ENCODE measurements at places on chromosomes 6 and 20.
A peak's percentile ranks its signal among the peaks of the same experiment; 100 is the strongest.

DNA sequence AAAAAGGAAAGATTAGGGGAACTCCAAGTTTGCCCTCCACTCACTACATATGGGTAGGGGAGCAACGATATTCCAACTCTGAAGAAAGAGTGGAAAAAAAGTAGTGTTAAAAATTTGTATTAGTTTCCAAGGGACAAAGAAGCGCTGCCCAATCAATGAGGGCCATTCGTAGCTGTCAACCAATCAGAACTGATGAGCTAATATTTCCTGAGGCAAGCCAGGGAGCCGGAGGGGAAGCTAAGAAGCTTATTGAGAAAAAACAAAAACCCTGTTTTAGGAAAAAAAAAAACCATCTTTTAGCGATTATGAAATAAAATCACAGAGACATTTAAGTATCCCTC is 59.5 kb downstream of the TRIM38 start:
- peak; percentile 81 for DNase-seq

DNA sequence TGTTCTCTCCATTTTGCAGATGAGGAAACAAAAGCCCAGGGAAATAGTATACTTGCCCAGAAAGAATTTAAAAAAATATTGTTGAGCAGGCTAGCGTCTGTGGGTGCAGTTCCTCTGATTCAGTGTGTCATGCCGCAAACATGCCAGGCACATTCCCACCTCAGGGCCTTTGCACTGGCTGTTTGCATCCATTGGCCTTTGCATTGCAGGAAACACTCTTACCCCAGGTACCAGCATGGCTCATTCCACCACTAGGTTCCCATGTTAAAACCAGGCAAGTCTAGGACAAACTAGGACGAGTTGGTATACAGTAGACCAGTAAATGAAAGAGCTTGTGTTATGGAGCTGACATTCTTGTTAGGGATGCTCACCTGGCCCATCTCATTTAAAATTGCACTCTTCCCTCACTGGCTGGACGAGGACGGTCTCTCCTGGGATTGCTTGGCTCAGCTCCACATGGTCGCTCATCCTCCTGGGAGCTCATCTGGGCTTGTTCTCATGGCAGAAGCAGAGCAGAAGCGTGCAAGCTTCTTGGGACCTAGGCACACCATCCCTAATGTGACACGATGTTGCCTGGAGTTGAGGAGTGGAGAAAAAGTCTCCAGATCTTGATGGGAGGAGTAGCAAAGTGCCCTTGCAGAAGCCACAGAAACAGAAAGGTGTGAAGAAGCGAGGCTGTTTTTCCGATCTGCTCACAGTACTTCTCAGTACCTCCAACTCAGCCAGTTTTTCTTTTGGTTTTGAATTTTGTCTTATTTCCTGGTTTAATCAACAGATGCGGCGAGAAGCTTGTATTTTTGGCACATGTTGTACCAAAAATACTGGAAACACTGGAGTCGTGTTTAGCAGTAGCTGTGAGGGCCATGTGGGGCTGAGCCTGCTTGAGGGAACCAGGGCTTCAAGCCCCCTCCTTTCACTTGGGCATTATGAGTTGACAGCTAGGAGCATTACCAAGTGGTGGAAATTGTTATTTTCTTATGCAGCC is 13.9 kb downstream of the ZNF831 start:
- DNase-seq = no peak

DNA sequence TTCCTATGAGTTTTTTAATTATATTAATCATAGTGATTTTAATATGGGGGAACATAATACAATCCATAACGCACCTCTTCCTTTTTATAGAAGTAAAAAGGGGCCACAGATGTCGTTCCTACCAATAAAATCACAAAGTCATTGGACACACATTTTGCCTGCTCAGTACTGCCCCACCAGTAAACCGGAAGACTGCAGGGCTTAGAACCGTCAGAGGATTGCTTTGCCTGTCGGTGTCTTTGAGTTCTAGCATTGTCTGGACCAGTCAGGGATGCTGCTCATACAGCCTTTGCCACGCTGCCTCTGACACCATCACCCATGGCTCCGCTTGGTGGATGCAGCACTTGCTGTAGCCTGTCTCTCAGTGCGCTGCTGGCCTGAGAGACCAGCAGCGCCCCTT is 853.6 kb downstream of the C6orf118 start:
- DNase-seq = no peak

GRCh38 chr6:84228198-84228543 is 728 bp upstream of the CEP162 start:
- no peak for DNase-seq

GRCh38 chr6:43695967-43696291 is 8.3 kb upstream of the MRPS18A start:
- no peak for DNase-seq

DNA sequence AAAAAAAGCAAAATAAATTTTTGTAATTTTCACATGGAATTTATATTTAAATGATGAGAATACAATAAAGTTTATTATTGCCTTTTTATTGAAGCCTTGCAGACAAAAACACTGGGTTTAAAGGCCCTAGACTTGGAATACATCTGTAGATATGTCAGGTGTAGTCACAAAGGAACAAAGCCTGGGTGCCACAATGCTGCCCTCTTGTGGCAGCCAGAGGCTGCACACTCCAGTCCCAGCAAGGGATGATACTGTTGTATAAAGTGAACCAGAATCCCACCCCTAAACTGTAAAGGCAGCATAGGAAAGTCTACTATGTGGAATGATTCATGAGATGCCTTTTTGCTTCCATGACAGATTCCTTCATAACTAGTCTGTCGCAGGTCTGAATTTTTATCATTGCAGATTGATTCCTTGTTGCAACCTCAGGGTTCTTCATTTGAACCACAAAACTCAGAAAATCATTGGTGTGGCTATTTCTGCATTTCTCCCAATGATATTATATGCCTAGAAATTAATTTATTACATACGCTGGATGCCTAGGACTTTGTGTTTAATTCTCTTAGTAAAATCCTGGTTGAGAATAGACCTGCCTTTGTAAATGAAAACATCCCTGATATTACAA is 37.0 kb downstream of the MAK start:
- peak; percentile 82 for DNase-seq

DNA sequence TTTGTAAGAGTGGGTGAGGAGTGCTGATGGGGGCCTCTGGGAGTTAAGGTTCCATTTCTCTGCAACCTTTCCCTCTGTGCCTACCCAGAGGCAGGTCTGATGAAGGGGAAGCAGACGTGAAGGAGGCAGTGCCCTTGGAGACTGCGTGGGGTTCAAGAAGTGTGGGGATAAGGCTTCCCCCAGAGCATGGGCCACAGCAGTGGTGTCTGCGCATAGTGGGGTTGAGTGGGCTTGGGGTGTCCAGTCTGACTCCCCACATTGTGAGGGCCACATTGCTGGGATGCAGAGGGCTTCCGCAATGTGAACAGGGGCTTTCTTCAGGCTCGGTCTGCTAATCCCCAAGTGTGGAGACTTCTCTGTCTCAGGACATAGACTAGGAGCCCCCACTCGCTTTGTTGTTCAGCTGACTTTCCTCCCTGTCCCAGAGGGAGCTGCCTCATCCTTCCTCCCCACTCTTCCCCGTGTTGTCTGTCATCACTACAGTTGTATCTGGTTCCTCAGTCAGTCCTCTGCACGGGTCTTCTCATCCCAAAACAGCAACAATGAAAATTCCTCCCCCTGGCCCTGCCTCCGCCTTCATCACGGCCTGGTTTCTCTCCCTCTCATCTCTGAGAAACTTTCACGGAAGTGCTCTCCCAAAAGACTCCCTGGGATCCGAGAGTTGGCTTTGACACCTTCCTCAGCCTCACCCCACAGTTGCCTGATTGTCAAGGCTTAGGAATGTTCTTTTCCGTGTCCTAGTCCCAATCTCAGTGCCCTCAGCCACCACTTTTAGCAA is 2.8 kb downstream of the EBF4 start:
- no peak for DNase-seq

GRCh38 chr6:11947063-11947462 is 65.0 kb upstream of the HIVEP1 start:
- DNase-seq = no peak

DNA sequence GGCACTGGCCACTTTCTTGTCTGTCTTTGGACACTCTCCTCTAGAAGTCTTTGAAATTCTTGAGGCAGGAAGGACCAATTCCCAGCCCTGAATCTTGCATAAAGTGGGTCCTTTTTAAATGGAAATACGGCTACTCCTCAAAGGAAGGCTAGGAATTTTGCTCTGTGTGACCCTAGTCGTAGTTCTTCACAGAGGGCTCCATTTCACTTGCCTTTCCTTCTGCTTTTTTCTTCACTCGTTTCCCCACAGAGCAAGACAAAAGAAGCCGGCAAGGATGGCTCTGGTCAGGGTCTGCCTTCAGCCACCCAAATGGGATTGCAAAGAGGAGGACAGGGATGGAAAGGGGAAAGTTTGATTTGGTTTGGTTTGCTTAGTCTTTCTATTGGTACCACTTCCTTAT is 25.8 kb downstream of the HLA-E start:
- DNase-seq = no peak

GRCh38 chr6:145815309-145816274 is 997 bp upstream of the FBXO30 start:
- DNase-seq = peak; percentile 49

GRCh38 chr6:73680289-73680918 is 15.6 kb upstream of the CD109 start:
- no peak for DNase-seq

DNA sequence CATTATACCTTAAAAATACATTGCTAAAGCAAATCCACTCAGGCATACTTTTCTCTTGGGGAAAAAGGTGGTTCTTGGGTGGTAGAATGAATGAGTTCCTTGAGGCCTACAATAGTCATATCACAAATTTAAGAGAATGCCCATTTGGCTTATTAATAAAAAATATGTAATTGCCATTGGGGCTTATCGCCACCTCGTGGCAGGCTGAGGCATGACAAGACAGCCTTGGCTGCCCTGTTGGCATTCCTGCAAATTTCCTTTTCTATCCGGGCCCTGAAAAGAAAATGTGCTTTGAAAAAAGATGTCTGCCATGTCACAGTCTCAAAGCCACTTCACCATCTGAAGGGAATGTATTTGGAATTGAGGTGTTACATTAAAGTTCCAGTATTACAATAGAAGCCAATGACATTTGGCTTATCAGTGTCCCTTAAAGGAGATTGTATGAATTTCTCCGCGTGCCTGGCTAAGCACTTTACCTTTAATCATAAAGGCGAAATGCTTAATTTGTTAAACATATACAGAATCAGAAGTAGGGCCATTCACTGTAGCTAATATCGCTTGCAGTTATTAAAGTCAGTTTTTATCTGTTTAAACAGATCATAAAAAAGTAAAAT is 188.3 kb upstream of the ZFP64 start:
- no peak for DNase-seq

DNA sequence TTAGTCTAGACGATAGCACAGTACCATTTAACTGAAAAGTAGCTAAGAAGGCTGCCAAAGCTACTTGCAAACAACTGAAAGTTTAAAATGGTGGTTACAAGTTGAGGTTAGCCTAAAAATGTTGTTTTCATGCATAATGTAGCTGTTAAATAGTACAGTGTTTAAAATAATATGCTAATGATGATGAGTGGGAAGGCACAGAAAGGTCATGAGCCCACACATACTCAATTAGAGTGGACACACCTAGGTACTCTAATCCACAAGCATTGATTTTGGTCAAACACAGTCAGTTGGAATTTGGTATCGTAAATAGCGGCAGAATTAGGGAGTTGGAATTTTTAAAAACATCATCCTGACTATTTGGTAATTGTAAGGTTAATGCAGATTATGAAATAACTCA is 7.0 kb downstream of the TXLNB start:
- no peak for DNase-seq

GRCh38 chr20:17627101-17627955 is 54.7 kb downstream of the RRBP1 start:
- DNase-seq = no peak

DNA sequence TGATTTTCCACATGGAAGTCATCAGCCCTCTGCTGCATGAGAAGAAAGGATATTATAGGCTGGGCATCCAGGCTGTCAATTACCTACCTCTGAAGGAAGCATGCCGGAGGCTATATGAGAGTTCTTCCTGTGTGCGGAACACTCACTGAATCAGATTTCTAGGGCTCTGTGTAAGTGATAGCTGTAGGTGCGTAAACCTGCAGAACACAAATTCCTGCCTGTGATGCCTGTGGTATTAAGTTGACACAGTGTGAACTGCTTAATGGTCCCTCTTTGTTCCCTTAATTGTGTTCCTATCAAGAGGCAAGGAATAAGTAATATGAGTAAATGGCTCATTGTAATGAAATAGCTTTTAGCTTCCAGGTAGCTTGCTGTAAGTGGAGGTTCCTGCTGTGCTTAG is 103.3 kb downstream of the ANKS1A start:
- no peak for DNase-seq

All from hematopoietic multipotent progenitor cell treated with erythropoietin and hydrocortisone succinate and interleukin-3 and kit ligand, for 17 days (in vitro differentiated cells).